ENCODE measurements at places on chromosomes 3 and 15. TPM values are rescaled to one million over a fixed set of nuclear protein-coding genes. Genes with fewer than 3 reads are reported as not detected.

The PLA2G4F gene
- total RNA-seq: not detected

The CP gene
- total RNA-seq: not detected

The PLXNA1 gene
- 3.4 TPM for total RNA-seq

The TMA7 gene
- total RNA-seq: 217 TPM

The GOLGA8R gene
- total RNA-seq: 70.9 TPM

The KLHL40 gene
- not detected for total RNA-seq

The GHRL gene
- total RNA-seq: 0.69 TPM

The CHRM5 gene
- total RNA-seq: not detected

The ZNF621 gene
- total RNA-seq: 23.7 TPM

DNA sequence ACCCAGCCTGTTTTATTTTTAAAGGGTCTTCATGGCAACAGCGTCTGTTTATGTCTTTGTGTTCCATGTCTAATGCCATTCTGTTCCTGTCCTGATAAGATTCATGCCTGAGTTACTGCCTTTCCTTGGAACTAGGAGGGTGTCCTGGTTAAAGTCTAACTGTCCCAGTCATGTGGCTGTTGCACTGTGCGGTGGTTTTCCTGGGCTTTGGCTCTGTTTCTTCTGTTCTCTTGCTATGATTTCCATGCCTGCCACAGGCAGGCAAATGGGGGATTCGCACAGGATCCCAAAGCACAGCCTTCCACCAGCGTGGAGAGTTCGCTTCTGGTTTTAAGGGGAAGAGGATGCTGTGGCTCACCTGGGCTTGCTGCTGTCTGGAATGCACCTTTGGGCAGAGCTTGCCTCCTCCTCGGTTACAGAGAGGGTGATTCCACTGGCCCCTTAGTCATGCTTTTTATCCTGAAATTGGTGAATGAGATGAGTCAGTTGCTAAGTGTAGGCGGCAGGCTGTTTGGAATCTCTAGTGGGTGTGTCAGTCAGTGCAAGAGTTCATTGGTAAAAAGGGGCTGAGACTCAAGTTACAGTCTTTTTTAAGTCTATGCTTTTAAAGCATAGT lies 86.8 kb downstream of the CCK start:
- no peak for DNase-seq

DNA sequence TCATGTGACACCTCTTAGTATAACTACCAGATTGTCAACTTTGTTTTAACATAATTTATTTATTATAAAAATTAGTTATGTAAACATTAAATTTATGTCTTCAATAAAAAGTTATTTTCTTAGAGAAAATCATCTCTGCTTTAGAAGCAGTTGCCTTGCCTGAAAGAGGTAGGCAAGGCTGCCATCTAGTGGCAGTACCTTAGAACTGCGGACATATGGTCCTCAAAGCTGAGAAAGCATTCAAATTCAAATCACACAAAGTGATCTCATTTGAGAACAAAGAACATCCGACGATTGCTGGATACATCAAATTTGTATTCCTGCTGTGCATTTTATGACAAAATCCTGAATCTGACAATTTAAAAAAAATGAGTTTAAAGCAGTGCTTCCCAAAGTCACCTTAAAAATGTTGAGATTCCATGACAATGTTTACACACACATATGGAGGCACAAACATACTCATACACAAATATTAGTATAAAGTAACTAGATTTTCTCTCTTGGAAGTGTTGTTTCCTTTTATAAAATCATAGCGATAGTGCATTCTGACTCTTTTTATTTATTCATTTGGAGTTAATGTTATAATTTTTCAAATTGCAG lies 617.4 kb downstream of the CADM2 start:
- peak; percentile 69 for DNase-seq

GRCh38 chr3:45547764-45548680 lies 46.5 kb upstream of the LIMD1 start:
- no peak for DNase-seq

DNA sequence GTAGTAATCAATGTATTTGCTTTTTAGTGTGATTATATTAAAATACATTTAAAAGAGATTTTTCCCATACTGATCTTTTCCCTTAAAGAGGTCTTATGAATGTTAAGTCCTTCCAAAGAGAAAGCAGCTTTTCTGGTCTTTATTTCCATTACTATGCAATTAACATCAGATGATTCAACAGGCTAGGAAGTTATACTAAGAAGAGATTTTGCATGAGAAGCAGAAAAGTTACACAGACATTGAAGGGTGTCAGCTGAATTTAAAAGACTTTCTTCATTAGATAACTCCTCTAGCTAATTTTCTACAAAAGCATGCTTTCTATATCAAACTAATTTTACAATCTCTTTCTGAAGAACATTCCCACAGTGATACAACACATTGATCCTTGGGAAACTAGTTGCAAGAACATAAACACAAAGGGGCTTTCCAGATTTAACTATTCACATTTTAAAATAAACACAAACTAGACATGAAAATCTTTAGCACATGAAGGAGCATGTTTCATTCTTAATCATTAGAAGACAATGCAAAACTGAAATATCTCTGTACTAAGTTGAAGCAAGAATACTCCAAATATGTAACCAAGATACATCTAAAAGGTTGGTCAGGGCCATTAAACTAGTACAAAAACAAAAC lies 965.8 kb downstream of the ROBO1 start:
- DNase-seq: no peak

- DNase-seq: no peak
Observed at GRCh38 chr3:14837186-14837877, 18.6 kb downstream of the FGD5 start.

DNA sequence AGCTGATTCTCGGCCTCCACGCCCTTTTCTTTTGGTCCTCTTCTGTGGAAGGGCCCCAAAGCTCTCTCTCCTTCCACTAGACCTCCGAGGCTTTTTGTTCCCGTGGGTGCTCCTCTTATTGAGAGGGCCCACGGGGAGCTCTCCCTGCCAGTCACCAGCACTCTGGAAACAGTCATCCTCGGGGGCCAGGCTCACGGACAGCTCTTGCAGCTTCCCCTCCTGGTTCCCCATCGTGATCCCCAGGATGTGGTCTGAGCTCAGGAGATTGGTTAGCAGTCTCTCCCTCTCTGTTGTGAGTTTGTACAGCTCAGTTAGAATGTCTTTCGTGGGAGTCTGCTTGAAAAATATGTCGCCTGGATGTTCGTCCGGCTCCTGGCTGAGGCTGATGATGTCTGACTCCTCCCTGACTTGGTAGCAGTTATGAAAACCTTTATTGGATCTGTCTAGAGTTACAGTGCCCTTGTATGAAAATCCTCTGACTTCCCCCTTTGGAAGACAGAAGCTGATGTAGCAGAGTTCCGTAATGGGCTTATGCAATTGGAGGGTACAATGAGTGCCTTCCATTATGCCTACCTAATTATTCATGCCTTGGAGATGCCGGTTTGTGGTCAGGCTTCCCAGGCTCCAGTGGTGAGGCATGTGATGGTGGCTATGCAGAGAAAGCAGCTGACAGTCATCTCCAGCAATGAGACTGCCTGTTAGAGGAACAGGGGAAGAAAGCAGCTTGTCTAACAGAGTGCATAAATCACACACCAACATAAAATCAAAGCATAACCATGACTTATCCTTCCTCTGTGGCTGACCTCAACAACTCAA lies 40.0 kb downstream of the FMN1 start:
- DNase-seq: no peak

GRCh38 chr3:50218448-50218847 lies 13.4 kb downstream of the SLC38A3 start:
- no peak for DNase-seq

DNA sequence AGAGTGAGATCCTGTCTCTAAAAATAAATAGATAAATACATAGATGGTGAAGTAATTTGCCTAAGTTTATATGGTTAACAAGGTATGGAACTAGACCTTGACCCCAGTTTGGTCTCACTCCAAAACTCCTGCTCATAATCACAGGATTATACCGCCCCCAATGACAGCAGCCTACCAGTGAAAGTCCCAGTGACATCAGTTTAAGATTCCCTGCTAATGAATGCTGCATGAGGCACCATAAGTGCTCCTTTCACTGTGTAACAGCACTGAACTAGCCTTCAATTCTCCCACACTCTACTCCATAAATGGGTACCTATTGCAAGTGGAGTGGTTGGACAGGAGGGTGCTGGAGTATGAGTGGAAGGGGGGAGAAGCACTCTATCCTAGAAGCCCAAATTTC lies 23.7 kb upstream of the THSD4 start:
- DNase-seq: no peak

- no peak for DNase-seq
Observed at GRCh38 chr3:8822141-8822540, 52.7 kb upstream of the OXTR start.

- no peak for DNase-seq
Observed at GRCh38 chr3:99962703-99963102, 145.0 kb downstream of the CMSS1 start.

DNA sequence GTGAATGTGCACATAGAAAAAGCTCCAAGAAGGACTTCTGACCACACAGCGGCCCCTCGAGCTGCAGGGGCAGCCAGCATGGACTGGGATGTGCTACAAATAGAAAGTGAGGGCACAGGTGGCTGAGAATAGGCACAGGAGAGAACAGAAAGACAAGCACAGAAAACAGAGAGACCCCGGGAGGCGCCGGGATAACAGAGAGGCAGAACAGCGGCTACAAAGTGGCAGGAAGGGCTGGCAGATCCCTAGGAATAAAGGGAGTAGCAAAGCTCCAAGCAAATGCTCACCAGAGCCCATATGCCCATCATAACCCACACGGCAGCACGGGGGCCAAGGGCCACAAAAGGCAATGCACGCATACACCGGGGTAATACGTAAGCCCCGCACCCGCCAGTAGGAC lies 201.7 kb upstream of the NSMCE3 start:
- DNase-seq: no peak

GRCh38 chr3:114668099-114668498 lies 374.3 kb downstream of the TIGIT start:
- DNase-seq: no peak

DNA sequence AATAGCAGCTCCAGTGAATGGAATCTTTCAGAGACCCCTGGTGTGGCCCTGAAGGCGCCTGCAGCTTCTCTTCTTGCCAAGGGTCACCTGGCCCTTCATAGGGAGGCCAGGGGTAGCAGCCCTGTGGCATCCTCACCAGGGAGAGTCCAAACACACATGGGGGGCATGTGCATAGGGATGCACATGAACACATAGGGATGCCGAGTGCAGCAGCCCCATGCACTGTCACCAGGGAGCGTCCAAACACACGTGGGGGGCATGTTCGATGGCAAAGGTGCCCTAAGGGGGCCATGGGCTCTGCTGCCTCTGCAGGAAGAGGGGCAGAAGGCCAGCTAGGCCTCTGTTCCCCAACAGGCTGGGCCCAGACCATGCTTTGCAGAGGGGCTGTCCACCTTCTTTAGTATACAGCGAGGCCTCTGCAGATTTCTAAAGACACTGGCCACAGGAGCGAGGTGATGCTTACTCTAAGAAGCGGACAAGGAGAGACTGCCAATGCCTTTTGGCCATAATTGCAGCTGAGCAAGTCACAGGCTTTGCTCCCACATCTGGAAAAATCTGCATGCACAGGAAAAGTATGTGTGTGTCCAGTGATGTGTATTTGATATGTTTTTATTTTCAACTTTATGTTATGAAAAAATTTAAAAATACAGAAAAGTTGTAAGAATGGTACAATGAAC lies 21.0 kb downstream of the ANAPC13 start:
- no peak for DNase-seq

- DNase-seq: no peak
Observed at GRCh38 chr3:171640520-171641412, 169.5 kb downstream of the PLD1 start.

DNA sequence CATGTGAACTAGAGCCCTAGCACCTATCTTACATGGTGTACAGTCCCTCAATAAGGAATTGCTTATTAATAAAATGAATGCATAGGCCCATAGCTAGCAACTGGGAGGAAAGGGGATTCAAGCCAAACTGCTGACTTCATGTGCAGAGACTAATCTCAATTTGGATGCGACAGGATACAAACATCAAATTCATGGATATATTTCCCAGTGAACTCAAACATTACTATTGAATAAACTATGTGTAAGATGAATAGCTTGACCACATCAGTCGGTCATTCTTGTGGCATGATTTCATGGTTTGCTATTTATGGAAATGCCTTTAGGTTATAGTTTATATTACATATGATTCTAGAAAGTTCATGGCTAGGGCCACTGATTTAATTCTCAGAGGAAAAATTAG lies 268.6 kb upstream of the SLITRK3 start:
- no peak for DNase-seq

DNA sequence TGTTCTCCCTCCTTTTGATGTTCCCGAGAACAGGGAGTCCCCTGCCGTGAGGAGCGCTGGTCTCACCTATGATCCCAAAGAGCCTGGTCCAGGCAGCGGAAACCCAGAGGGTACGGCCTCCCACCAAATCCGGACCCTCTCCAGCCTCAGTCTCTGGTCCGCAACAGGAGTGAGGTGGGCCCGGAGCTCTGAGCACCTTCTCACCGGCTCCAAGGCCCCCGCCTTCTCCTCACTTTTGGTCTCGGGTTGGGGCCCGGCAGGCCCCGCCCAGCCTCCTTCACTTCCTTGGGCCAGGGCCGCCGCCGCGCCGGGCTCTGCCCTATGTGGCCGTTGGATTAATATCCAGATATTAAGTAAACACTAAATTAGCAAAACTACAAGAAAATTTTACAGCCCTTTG lies 5.7 kb upstream of the SKOR1 start:
- no peak for DNase-seq

DNA sequence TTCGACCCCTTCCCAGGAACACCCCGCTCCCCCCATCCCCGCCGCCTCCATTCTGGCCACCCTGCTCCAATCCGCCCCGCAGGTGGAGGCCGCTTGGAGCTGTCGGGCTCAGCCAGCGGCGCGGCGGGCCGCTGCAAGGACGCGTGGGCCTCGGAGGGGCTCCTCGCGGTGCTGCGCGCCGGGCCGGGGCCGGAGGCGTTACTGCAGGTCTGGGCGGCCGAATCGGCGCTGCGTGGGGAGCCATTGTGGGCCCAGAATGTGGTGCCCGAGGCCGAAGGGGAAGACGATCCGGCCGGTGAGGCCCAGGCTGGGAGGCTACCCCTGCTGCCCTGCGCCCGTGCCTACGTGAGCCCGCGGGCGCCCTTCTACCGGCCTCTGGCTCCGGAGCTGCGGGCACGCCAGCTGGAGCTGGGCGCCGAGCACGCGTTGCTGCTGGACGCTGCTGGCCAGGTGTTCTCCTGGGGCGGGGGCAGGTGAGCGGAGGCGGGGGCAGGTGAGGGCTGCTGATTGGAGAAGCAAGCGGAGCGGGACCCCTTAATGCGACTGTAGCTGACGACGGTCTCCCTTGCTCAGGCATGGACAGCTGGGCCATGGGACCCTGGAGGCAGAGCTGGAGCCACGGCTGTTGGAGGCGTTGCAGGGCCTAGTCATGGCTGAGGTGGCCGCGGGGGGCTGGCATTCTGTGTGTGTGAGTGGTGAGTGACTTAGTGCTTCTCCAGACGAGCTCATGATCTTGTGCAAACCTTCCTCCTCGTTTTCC lies 2.5 kb downstream of the RCCD1 start:
- DNase-seq: no peak

GRCh38 chr15:40508216-40508615 lies 37.4 kb downstream of the CHST14 start:
- no peak for DNase-seq
